ENCODE measurements at places on chromosomes 5 and 9. TPM values are rescaled to one million over a fixed set of nuclear protein-coding genes. Genes with fewer than 3 reads are reported as not detected.

- no peak for DNase-seq
Observed at GRCh38 chr5:101643794-101644193, 652.3 kb downstream of the SLCO4C1 start.

Gene CD14
- total RNA-seq: 5.4 TPM

Gene SKP1
- total RNA-seq: 40.7 TPM

Gene GARIN3
- total RNA-seq: not detected

DNA sequence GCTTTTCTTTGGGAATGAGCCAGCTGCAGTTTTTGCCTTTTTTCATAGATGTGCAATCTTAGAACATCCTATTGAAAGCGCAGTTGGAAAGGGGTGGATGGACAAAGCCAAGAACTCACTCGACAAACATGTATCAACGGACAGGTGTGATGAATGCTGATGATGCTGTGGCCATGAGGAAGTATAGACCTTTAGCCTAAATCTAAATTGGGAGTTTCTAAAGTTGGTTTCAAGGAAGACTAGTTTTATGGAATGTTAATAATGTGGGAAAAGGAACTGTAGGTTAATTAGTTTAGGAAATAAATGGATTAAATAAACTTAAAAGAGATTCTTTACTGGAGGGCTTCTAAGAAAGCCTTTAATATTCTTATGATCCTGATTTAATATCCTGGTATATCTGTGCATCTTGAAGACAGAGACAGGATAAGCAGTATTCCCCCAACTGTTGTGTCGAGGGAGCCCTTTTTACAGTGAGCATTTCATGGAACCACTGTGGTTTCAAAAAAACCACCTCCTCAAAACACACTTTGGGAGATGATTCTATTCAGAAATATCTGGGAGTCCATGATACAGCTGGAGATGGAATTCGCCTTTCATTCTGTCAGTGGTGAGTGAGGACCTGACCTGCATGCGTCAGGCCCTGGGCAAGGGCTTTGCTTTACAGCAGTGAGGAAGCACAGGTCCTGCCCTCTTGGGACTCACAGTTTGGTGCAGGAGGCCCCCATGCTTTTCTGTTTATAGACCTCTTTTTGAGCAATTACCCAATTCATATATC, 82.6 kb downstream of the AOPEP start:
- no peak for DNase-seq

- DNase-seq: peak; percentile 5
Observed at GRCh38 chr5:134227259-134227658, 1.4 kb upstream of the PPP2CA start.

DNA sequence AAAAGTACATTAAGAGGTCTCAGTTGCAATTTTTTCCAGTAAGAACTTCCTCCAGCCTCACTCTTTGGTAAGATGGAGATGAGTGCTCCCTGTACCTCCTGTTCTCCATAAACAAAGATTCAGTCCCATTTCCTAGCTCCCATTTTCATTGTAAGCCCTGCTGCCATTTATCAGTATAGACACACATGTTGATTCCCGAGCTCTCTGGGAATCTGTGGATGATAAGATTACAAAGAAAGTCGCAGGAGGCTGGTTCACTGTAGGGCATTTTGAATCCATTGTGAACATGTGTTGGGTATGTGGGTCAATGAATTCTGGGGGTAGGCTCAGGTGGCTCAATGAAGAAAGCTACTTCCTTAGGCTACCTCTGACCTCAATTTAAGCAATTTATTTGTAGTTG, 36.7 kb downstream of the RGMB start:
- no peak for DNase-seq

- no peak for DNase-seq
Observed at GRCh38 chr5:116371935-116372334, 202.7 kb downstream of the SEMA6A start.

- no peak for DNase-seq
Observed at GRCh38 chr9:107710546-107710945, 221.0 kb upstream of the KLF4 start.

DNA sequence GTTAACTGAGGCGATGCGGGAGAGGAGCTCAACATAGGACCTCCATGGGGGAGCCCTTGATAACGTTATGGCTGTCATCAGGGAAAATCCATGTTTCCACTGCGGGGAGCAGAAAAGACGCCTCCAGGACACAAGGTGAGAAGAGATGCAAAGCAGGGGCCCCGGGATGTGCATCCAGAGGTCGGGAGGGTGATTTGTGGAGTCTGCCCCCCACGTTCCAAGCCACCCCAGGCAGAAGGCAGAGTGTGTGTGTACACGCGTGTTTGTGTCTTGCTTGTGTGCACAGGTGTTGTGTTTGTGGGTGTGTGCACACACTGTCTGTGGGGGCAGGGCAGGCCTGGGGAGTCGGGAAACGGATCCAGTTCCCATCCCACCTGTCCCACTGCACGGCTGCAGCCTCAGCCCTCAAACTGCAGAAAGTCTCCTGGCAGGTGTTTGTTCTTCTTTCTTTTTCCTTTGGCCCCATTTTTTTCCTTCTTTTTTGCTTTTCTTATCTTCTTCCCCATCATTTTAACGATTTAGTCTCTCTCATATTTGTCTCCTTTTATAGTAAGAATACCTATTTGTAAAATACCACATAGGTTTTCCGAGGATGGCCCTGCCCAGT, 17.4 kb upstream of the PLEKHG4B start:
- DNase-seq: no peak

DNA sequence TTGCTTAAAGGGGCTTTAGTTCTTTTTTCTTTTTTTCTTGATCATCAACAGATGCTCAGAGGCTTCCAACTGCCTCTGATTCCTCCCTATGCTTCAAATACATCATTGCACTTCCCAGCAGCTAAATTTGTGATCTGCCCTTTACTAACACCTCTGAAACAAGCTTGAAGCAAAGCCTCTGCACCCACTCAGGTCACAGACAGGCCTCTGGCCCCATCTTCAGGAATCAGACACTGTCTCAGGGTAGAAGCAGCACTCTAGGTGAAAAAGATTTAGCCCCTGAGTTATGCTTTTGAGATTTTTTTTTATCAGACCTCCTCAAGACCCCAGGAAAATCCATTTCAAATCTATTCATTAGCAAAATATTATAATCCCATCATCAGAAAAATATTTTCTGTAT, 91.5 kb downstream of the MAMDC2 start:
- DNase-seq: no peak

DNA sequence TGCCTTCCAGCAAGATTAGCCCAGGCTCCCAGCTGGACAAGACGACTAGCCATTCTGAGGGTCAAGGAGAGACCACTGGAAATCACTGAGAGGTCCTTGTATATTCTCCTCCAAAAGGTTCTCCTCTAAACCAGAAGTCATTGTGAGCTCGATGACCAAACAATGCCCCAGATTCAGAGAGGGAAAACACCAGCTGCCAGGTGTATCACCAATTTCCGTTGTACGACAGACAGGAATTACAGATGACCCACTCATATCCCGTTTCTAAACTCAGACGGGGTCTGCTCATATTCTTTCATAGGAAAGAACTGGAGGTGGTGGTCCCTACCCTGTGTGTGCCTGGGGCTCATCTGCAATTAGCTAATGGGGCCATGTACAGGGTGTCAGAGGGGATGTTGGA, 14.2 kb downstream of the FAXDC2 start:
- no peak for DNase-seq

Gene CDX1
- not detected for total RNA-seq

Gene RNF180
- total RNA-seq: under 0.01 TPM

Gene ZBTB34
- total RNA-seq: 7.8 TPM

DNA sequence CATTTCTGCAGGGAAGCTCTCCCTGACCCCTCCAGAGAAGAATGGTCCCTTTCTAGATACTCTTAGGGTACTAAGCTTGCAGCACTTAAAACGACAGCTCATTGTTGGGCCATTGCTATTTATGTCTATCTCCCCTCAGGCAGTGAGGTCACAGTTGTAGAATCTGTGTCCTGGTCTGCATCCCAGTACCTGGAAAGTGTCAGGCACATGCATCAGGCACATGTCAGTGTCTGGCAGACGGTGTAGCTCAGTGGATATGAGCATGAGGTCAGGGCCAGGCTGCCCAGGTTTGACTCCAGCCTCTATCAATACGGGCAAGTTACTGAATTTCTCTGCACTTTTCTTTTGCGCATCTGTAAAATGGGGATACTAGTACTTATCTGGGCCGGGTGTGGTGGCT, 22.2 kb upstream of the EEIG1 start:
- DNase-seq: no peak

DNA sequence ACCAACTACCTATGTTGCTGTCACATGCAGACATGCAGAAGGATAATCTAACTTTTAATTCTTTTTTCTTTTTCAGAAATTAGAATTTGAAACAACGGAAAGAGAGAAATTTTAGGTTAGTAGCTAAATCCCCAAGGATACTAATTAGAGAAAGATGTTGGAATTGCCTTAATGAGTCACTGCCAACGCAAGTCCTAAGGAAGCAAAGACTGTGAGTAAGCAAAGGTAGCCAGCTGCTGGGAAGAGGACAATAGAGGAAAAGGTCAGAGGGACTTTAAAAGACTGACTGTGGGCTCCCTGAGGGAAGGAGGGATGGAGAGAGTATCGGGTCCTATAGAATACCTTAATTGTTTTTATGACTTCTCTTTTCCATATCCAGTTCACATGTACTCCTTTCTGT, 461.9 kb upstream of the PAPPA start:
- DNase-seq: no peak

- no peak for DNase-seq
Observed at GRCh38 chr5:169795338-169795737, 158.3 kb downstream of the DOCK2 start.

GRCh38 chr5:159759791-159760290, 156.4 kb upstream of the ADRA1B start:
- no peak for DNase-seq

GRCh38 chr9:78292716-78293497, 4.0 kb upstream of the PSAT1 start:
- DNase-seq: no peak

Gene CHSY3
- total RNA-seq: 0.27 TPM

Gene PTGS1
- total RNA-seq: 49.8 TPM

- DNase-seq: no peak
Observed at GRCh38 chr9:72362118-72362531, 2.9 kb downstream of the ZFAND5 start.

GRCh38 chr9:87711857-87712800, 13.8 kb upstream of the CTSL start:
- no peak for DNase-seq

DNA sequence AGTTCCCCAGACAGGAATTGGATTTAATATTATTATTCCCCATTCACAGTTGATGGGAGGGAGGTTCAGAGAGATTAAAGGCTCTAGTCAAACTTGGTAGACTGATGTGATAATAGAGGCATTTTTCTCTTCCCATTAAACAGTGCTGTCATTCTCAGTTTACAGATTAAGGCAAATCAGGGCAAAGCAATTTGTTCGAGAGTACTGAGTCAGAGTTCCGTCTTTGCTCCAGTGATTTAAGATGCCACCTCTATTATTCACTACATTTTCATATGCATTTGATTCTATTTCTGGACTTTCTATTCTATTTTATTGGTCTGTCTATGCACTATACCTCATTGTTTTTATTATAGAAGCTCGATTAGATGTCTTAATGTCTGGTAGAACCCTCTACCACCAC, 201.0 kb upstream of the RAI14 start:
- no peak for DNase-seq

- no peak for DNase-seq
Observed at GRCh38 chr9:13431222-13431536, 151.7 kb upstream of the MPDZ start.

DNA sequence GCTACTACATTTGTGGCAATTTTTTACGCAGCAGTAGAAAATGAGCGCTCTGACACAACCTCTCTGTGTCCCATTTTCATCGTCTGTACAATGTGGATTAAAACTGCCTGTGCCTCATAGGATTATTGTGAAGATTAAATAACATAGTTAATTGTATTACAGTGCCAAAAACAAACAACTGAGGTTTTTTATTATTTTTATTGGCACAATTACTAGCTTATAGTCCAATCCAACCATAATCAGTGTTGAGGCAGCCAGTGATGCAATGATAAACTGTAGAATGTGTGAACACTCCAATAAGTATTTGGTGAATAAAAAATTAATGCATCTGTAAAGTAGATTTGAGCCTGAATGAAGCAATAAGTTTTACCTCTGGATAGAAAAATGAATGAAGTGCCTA, 588.3 kb downstream of the DNAH5 start:
- no peak for DNase-seq

DNA sequence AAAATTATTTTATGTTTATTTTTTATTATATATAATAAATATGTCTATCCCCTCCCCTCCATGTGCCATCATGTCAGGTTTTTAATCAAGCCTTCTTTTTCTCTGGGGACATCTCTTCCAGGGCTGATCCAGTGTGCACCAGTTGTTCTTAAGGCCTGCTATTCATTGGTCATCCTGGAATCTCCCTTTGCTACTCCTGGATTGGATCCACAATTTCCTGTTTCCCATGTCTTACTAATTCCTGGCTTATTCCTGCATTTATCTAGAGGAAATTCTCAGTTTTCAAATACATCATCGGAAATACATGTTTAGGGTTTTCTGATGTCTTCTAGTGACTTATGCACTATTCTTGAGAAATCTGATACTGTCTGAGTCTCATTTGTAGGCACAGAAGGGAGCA, 56.8 kb downstream of the ANGPTL2 start:
- DNase-seq: no peak

- no peak for DNase-seq
Observed at GRCh38 chr9:20417373-20418080, 204.8 kb downstream of the MLLT3 start.

Gene TRIM36
- under 0.01 TPM for total RNA-seq

- no peak for DNase-seq
Observed at GRCh38 chr5:149759563-149759962, 29.5 kb downstream of the PPARGC1B start.

GRCh38 chr9:129626625-129627284, 792 bp downstream of the NTMT1 start:
- no peak for DNase-seq

Gene F12
- 3.2 TPM for total RNA-seq

Gene ADAMTS12
- not detected for total RNA-seq

- DNase-seq: no peak
Observed at GRCh38 chr5:42944989-42945388, 95.1 kb downstream of the ANXA2R start.

GRCh38 chr9:126569036-126569435, 44.7 kb upstream of the LMX1B start:
- no peak for DNase-seq

Gene UBE2B
- 12.9 TPM for total RNA-seq

- DNase-seq: no peak
Observed at GRCh38 chr5:59798862-59799667, 94.5 kb downstream of the PDE4D start.

- no peak for DNase-seq
Observed at GRCh38 chr5:1887588-1888360, 5.0 kb upstream of the IRX4 start.

- DNase-seq: no peak
Observed at GRCh38 chr9:111451570-111451969, 32.6 kb downstream of the ECPAS start.
